ENCODE measurements at places on chromosomes 2 and 18. TPM values are rescaled to one million over a fixed set of nuclear protein-coding genes. Genes with fewer than 3 reads are reported as not detected.

DNA sequence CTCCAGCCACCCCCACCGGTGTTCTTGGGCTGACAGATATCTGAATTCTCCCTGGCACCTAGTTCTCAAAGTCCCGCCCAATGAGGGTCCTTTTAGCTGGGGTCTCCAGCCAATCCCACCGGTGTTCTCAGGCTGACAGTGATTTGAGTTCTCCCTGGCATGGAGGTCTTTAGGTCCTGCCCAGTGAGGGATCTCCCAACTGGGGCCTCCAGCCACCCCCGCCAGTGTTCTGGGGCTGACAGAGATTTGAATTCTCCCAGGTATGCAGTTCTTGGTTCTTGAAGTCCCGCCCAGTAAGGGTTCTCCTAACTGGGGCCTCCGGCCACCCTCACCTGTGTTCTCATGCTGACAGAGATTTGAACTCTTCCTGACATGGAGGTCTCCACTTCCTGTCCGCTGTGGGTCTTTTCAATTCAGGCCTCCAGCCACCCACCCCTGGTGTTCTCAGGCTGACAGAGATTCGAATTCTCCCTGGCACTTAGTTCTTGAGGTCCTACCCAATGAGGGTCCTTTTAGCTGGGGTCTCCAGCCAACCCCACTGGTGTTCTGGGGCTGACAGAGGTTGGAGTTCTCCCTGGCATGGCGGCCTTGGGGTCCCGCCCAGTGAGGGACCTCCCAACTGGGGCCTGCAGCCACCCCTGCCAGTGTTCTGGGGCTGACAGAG, 154.6 kb downstream of the ANKRD36 start:
- no peak overlapping the region for H3K4me3 ChIP-seq
- DNase-seq = peak; percentile 12

GRCh38 chr2:25576596-25576995, 96.8 kb downstream of the DTNB start:
- no peaks in the 10 kb centered on the region for H3K4me1 ChIP-seq
- no peak overlapping the region for H3K4me3 ChIP-seq
- H3K36me3 ChIP-seq = no peaks in the 10 kb centered on the region
- no peak for DNase-seq

DNA sequence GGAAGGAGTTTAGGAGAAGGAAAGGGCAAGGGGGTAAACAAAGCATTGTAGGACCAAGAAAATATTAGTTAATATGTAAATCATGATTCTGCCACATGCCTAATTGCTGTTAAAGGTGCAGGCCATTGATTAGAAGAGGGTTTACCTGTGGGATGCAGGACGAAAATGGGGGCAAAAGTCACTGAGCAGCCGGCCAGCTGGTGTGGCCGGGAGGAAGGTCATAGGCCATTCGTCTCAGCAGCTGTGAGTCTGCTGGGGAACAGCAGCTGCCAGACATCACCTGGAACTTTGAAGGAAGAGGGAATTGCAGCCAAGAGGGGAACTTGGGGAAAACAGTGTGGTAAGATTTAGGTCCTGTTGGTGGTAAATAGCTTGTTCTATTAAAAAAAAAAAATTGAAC, 184.4 kb downstream of the DYSF start:
- H3K27me3 ChIP-seq = no peaks in the 10 kb centered on the region
- no peak for DNase-seq
- H3K4me1 ChIP-seq = no peaks in the 10 kb centered on the region
- H3K36me3 ChIP-seq = no peaks in the 10 kb centered on the region

GALNT13 gene
- total RNA-seq = 1.3 TPM

Data from tibial nerve (tissue), 4 donors.